ENCODE measurements at places on chromosomes 2 and 18.

- no peak for DNase-seq
Observed at GRCh38 chr2:49948744-49949143, 794.4 kb upstream of the FSHR start.

DNA sequence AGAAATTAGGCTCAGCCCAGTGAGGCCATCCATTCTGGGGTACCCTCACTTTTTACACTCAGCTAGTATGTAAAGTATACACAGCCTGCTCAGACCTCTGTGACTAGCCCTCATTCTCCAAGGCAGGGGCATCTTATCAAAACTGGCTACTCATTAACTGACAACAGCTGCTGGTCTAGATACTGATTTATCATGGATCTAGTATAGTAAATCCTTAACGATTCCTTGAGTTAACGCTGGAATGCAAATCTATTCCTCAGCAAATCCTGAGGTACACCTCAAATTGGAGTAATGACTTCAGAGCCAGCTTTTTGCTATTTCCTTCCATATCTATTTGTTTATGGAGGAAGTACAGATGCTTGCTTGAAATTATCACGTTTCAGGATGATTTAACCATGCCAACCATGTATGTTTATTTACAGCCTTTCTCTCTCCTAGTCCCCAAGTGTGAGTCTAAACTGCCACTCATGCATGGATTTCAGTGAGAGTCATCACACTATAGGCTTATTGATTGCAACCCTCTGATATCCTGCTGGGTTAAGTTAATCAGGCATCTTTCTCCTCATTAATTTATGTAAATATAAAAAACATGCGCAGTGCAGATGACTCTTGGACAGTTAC is 70.2 kb upstream of the DOK6 start:
- no peak for DNase-seq

DNA sequence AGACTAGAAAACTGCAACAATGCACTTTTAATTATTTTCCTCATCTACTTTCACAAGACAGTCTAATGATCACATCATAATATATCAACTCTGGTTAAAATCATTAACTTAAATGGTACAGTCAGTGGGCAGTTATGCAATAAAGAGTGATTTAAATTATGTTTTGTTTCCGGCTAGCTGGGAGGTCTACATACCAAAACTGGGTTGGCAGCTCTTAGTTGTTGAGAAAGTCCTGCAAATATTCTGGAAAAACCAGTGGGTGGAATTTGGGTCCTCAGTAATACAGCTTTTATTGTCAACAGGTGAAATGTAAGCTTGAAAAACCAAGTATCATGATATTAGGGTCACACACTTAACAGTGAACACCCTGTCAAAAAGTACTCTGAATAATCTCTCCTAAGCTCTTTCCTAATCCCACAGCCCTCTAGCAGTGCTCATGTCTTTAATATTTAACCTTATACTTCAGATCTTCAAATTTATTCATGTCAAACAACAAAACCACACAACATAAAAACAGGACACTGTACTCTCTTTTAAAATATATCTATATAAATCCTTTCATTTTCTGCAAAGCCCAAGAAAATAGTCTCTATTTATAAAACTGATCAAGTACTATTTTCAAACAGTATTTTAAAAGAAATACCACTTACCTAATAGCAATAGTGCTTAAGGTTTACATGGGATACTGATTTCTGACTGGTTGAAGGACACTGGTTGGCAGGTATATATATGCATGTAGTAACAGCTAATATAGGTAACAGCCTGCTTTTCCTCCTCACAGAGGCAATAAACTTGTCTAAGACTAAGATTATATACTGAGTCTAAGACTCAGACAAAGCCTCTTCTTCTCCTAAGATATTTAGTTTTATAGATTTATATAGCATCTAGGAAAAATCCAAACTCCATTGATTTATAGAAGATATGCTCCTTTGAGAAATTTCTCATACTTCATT is 103.8 kb downstream of the GAREM1 start:
- DNase-seq: peak; percentile 52

GRCh38 chr2:179268277-179268925 is 3.8 kb upstream of the SESTD1 start:
- DNase-seq: no peak

GRCh38 chr2:209578394-209579001 is 154.7 kb downstream of the MAP2 start:
- DNase-seq: no peak

- DNase-seq: no peak
Observed at GRCh38 chr2:84782717-84783442, 98.0 kb downstream of the TRABD2A start.

- DNase-seq: no peak
Observed at GRCh38 chr2:128813352-128814034, 494.8 kb upstream of the HS6ST1 start.

DNA sequence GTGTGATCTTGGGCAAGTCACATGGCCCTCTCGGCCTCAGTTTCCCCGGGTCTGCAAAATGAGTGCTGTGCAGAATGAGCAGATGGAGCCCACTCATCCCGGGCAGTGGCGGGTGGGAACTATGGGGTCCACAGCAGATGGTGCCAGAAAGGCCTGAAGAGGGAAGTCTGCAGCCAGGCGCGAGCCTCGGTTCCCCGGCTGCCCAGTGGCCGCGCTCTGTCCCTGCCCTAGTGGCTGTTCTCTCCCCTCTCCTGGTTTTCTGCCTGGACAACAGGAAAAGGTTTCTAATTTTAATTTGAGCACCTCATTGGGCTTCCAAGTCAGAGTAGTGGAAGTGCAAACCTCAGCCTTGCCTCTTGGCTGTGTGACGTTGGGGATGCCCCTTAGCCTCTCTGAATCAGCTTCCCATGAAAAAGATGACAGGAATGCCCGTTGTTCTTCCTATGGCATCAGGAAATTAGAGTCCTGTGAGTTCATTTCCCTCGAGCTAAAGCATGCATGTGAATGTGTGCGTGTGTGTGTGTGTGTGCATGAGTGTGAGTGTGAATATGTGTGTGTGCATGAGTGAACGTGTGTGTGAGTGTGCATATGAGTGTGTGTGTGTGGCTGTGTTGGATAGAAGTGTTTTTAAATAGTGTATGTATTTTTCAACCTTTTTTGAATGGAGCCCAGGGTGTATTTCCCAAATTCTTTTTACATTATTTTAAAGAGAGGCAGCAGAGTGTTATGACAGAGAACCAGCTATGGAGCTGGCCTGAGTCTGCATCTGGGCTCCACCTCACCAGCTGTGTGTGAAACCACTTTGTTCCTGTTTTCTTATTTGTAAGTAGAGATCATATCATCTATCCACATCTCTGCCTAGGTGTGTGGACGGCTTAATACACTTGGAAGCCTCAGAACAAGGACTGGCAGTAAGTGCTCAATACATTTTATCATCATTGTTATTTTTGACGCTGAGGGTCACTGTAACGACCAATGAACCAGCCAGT is 41.3 kb downstream of the RRM2 start:
- DNase-seq: no peak

DNA sequence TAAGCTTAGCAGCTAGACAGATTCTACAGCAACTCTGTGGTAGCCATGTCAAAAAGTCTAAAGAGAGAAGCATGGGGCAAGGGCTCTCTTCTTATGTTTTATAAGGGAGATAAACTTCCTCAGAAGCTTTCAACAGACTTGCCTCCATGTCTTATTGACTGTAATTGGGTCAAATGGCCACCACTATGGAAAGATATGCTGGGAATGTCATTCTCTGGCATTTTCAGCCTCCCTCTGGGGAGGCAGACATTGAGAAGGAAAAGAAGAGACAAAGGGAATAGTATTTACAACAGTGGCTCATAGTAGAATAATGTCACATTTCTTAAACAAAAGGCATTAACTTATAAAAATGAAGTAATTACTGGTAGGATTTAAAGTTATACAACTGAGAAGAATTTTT is 1964.5 kb upstream of the PIK3C3 start:
- no peak for DNase-seq

GRCh38 chr2:18440141-18440661 is 120.3 kb downstream of the RDH14 start:
- DNase-seq: peak; percentile 66

- DNase-seq: no peak
Observed at GRCh38 chr2:161232571-161232970, 72.3 kb downstream of the TANK start.

- peak; percentile 3 for DNase-seq
Observed at GRCh38 chr2:636641-637405, 40.4 kb downstream of the TMEM18 start.

DNA sequence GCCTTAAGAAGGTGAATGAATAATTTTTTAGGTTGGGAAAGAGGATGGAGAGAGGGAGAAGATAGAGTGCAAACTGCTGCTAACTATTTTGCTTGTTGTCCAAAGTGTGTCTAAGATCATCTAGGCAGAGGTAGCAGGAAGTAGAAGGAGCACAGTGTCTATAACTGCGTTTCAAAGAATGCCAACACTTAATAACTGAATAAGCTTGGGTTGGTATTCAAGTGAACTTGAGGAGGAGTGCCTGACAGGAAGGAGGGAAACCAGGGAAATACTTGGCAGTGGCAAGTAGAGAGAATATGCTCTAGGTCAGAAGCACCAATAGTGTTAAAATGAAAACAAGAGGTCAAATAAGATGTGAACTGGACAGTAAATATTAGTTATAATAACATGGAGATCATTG is 155.9 kb downstream of the DPP10 start:
- no peak for DNase-seq

GRCh38 chr2:224925810-224926100 is 116.5 kb downstream of the DOCK10 start:
- DNase-seq: peak; percentile 58

DNA sequence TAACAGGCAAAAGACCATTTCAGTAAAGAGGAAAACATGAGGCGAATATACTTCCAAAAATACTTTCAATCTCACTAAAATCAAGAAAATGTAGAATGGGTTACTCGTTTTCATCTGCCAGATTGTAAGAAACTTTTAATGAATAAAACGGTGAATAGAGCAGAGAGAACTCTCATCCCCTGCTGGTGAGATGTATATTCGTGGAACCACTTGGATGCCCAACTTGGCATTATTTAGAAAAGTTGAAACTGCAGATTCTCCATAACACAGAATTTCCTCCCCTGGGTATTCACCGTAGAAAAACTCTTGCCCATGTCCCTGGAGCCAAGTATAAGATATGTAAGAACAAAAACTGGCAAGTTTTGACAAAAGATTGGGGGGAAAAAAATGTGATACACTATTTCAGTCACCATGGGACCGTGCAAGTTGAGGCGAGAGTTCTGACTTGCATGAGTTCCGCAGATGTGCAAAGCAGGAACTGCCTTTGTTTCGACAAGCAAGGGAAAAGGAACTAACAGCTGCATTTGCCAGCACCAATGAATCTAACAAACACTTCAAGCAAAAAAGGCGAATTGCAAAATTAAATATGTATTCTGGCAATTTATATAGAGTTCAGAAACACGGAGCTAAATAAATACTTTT is 14.8 kb downstream of the TIMM21 start:
- no peak for DNase-seq

DNA sequence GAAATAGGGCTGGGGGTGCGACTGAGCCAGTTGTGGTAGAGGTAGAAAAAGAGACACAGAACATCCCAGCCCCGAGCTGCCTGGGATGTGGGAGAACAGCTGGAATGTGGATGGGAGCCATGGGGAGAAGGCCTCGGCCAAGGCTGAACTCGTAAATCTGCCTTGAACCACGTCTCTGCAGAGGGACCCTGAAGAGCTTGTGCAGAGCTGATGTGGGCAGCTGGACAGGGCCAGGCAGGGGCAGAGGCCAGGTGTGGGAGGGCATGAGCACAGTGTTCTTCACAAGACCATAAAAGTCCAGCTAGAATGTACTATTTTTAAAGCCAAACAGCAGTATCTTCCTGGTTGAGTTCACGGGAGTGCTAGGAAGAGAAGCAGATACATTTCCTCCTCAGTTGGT is 5.7 kb downstream of the TCF23 start:
- DNase-seq: no peak

DNA sequence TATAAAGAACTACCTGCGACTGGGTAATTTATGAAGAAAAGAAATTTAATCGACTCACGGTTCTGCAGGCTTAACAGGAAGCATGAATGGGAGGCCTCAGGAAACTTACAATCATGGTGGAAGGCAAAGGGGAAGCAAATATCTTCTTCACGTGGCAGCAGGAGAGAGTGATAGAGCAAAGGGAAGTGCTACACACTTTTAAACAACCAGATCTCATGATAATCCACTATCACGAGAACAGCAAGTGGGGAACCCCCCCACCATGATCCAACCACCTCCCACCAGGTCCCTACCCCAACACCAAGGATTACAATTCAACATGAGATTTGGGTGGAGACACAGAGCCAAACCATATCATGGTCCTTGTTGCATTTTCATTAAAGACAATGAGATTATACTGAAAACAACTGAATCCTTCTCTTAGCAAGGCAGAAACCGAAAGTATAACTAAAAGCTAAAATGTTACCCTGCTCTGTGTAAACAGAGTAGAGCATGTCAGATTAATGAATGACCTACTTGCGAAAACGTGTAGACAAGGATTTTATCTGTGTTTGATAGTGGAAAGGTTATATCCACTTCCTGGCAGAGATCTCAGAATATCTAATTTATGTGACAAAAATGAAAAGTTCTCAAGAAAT is 60.1 kb upstream of the RBBP8 start:
- no peak for DNase-seq

DNA sequence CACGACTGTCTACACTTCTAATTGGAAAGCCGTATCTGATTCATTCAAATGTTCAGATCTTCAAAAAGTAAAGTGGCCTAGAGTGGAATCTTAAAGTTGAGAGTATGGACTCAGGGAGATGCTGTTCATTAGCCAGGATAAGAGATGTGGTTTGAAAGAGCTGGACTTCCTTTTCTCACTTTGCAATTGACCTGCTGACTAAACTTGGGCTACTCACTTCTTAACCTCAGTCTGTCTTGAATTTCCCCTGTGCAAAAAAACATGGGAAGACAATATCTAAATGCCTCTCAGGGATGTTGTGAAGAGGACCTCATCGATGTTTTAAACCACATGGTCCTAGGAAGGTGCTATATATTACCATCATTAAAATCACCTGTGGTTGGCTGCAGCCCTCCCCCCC is 64.1 kb downstream of the BCL2 start:
- no peak for DNase-seq

- no peak for DNase-seq
Observed at GRCh38 chr2:73225513-73226360, 7.3 kb downstream of the PRADC1 start.

DNA sequence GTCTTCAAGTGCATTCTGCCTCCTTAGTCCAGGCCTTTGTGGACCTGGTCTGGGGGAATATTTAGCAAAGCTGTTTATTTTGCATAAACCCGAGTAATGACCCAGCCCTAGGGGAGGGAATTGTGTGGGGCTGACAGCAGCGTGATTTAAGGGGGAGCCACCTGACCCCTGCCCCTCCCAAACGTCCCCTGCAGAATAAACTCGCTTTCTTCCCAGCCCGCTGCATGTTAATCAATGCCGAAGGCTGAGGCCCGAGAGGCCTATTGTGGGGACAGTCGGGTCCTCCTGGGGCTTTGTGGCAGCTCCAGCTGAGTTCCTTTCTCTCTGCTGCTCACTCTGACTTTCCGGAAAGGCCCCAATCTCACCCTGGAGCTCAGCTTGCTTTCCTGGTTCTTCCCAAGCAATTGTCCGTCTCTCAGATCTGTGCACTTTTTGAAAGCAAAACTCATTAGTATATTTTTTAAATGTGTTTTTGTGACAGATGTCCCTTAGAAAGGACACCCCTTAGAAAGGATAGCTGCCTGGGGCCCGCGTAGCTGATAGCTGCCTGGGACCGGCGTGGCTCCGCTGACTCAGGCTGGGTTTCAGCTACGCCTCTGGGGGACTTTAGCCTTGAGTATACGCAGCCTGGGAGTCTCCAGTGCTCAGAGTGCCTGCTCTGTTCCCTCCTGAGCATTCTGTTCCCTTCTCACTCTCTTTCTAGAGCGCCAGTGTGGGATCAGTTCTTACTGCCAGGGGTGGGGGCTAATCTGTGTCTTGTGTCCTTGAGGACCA is 158.3 kb downstream of the GLI2 start:
- DNase-seq: no peak
